Umbilical cord (tissue), 2 donors: ENCODE measurements at places on chromosomes 5 and 9.

GRCh38 chr5:42908086-42908485 lies 96.4 kb upstream of the SELENOP start:
- no peak for DNase-seq

- peak; percentile 81 for DNase-seq
Observed at GRCh38 chr5:117188211-117188610, 613.6 kb upstream of the SEMA6A start.

DNA sequence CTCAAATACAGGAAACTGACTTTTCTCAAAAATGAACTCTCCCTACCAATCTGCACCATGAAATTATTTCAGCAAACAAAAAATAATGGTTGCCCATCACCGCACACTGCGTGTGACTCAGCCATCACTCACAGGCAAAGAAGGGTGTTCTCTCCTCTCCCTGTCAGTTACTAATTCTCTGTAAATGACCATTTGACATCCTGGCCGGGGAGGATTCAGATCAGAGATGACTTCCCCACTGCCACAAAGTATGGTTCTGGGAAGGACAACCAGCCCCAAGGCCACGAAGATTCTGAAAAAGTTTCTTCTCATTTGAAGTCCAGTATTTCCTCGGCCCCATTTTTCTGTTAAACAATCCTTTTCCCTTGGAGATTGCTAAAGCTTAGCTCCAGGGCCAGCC lies 199.4 kb downstream of the AUH start:
- no peak for DNase-seq

GRCh38 chr5:87746341-87746740 lies 333.6 kb upstream of the CCNH start:
- no peak for DNase-seq

DNA sequence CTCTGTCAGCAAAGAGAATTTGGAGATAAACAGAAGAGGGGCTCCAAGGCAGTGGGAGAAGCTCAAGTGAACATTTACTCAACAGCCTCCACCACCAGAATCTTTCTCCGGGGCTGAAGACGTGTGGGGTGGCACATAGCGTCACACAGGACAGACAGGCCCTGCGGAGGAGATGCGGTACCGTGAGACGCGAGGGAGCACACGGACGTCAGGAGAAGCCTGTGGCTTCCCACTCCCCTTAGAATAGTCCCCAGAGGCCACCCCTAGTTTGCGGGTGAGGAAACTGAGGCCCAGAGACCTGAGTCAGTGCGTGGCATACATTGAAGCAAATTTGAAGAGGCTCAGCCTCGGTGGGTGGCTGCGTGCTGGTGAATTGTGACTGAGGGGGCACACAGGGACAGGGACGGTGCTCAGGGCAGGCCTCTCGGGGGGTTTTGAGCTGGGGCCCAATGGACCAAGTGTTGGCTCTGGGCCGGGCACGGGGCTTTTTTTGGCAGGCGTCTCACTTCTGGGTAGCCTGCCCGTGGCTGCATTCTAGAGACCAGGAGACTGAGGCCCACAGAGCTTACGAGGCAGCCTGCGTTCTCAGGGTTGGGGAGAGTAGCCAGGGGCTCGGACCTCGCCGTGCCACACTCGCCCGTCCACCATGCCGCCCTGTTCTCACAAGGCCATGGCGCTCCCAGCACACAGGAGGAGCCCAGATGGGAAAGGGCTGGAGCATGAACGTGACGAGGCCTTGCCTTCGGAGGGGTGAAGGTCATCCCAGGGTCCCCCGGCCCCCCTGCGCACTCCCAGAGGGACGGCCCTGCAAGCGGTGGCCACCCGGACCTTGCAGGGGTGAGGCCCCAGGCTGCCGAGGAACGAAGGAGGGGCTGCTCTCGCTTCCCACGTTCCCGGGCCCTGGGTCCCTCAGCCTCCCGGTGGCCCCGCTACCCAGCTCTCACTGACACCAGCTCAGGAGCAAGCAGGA lies 220.6 kb downstream of the C9orf50 start:
- DNase-seq = no peak

GRCh38 chr5:14063138-14063537 lies 80.0 kb upstream of the TRIO start:
- DNase-seq = no peak

- no peak for DNase-seq
Observed at GRCh38 chr5:65394087-65394486, 87.6 kb downstream of the ADAMTS6 start.

DNA sequence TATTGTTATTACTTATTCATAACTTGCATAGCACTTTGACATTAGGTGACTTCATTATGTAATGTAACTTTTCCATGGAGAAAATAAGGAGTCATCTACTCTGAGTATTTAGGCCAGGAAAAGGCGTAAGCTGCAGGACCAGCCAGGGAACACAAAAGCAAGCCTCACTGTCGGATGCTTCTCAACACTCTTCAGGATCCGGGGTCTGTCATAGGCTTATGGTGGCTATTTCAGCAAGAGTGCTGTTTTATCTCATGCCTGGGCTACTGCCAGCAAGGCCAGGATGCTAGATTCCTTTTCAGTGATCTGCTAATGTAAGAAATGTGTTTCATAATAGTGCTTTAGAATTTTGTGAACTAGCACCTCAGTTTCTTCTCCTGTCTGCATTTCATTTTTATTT lies 162.4 kb downstream of the CHSY3 start:
- peak; percentile 81 for DNase-seq

- no peak for DNase-seq
Observed at GRCh38 chr9:135944444-135945252, 16.5 kb downstream of the UBAC1 start.

DNA sequence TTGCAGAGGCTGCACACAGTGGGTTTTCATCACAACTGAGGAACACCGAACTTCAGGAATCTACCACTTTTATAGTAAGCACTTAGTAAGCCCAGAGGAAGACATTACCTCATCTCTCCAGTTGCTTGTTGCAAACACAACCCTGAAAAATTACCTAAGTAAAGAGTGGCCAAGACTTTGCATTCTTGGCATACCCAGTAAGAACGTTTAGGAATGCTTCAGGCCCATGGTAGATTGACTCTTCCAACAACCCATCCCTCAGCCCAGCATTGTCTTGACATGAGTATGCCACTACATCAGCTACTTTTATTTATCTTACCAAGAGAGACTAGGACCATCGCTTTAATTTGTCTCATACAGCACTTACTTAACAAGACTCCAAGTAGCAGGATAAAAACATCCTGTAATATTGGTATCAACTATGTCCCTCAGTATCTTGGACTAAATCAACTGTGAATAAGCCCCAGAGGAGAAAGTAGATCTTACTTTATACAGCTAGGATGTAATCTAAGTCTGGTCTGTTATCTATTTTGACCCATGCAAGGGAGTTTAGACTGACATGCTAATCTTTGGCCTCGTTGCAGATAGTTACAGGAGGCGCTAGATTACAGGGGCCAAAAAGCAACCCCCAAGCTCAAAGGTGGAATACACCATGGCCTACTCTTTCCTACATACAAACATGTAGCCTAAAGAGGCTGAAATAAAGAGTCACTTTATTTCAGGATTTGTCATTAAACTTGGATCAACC lies 114.9 kb downstream of the INVS start:
- DNase-seq = no peak

- DNase-seq = no peak
Observed at GRCh38 chr5:138541511-138542179, 1.4 kb downstream of the ETF1 start.

GRCh38 chr9:83699615-83700014 lies 8.1 kb downstream of the UBQLN1 start:
- no peak for DNase-seq

- DNase-seq = no peak
Observed at GRCh38 chr5:160675988-160676387, 176.0 kb downstream of the ATP10B start.

DNA sequence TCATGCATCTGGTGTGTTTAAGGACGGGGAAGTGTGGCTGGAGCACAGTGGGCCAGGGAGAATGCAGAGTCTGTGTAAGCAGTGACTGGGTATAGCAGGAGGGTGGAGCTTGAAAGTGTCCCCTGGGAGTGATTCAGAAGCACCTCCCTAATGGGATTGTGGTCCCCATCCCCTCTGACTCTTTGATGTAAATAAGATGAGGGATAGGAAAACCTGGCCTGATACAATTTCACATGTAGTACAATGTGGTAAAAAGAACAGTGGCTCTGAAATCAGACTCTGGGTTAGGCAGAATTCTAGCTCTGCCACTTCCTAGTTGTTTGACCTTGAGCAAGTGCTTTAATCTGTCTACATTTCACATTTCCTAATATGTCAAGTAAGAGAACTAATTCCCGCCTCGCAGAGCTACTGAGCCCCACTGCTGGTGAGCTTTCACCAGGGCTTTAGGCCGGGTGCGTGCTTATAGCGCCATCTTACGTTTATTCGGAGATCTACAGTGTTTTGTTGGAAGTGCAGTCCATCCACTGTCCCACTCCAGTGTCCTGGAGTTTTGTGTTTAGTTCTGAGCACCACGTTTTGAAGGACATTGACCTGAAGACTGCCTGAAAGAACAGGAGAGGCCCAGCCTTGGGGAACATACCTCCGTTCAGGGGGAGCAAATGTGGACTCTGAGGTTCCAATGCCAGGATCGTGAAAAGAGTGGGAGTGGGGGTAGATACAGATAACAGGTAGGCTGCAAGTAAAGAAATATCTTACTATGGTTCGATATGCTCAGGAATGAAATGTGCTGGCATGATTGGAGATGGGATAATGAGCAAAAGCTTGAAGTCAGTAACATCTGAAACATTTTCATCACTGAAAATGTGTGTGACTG lies 51.2 kb upstream of the TESK1 start:
- peak; percentile 78 for DNase-seq

- DNase-seq = peak; percentile 93
Observed at GRCh38 chr9:115944166-115944948, 209.2 kb upstream of the PAPPA start.

DNA sequence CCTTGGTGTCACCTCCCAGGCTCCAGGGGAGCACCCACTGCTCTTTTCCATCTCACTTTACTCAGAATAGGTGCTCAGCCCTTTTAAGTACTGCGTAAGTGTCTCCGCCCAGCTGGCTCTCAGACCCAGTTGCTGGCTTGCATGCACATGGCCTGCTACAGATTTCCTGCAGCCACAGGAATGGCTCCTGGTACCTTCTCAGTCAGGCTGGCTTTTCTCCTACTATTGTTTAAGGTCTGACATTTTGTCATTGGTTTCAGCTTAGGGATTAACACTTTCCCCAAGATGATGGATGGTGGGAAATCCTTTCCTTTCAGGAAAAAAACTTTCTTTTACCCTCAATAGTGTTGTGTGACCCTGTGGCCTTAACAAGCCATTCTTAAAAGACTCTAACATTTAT lies 1652.3 kb upstream of the WWC1 start:
- DNase-seq = no peak
